Left lung (tissue), 14 donors: ENCODE measurements at places on chromosomes 12 and 14. TPM values are rescaled to one million over a fixed set of nuclear protein-coding genes. Genes with fewer than 3 reads are reported as not detected.

GRCh38 chr14:89798212-89798773 is 156.2 kb downstream of the EFCAB11 start:
- H3K4me1 ChIP-seq, result no peaks in the 10 kb centered on the region
- H3K27ac ChIP-seq, result no peak overlapping the region
- DNase-seq, result no peak
- H3K27me3 ChIP-seq, result no peaks in the 10 kb centered on the region
- no peaks in the 10 kb centered on the region for H3K36me3 ChIP-seq
- no peak overlapping the region for H3K4me3 ChIP-seq

- H3K27ac ChIP-seq, result peak overlapping the region; percentile 99
- no peaks in the 10 kb centered on the region for H3K36me3 ChIP-seq
- peak; percentile 31 for DNase-seq
- no peaks in the 10 kb centered on the region for H3K27me3 ChIP-seq
- peak overlapping the region; percentile 50 for H3K4me3 ChIP-seq
These were observed 9.9 kb upstream of the SLC38A2 start for GRCh38 chr12:46382408-46382963.

MYH6 gene
- total RNA-seq, result 1.5 TPM

OVCH1 gene
- total RNA-seq, result 0.20 TPM

MGST1 gene
- 679 TPM for total RNA-seq

ARHGAP5 gene
- 82.4 TPM for total RNA-seq

SLC25A3 gene
- total RNA-seq, result 402 TPM

GRCh38 chr12:6957151-6957701 is 6.1 kb downstream of the PTPN6 start:
- H3K4me3 ChIP-seq, result no peak overlapping the region
- no peaks in the 10 kb centered on the region for H3K27me3 ChIP-seq
- peak overlapping the region; percentile 93 for H3K27ac ChIP-seq
- peak; percentile 55 for DNase-seq
- peaks cover 89% of the 10 kb centered on the region for H3K4me1 ChIP-seq

CLEC14A gene
- total RNA-seq, result 73.8 TPM

GRCh38 chr14:100108840-100109593 is 43.8 kb downstream of the EVL start:
- no peak overlapping the region for H3K4me3 ChIP-seq
- no peaks in the 10 kb centered on the region for H3K36me3 ChIP-seq
- H3K27me3 ChIP-seq, result no peaks in the 10 kb centered on the region
- H3K27ac ChIP-seq, result no peak overlapping the region
- peak; percentile 29 for DNase-seq

- DNase-seq, result no peak
These were observed 439.3 kb downstream of the DPF3 start for GRCh38 chr14:72454388-72455160.

PPP4R3A gene
- 68.8 TPM for total RNA-seq

DNA sequence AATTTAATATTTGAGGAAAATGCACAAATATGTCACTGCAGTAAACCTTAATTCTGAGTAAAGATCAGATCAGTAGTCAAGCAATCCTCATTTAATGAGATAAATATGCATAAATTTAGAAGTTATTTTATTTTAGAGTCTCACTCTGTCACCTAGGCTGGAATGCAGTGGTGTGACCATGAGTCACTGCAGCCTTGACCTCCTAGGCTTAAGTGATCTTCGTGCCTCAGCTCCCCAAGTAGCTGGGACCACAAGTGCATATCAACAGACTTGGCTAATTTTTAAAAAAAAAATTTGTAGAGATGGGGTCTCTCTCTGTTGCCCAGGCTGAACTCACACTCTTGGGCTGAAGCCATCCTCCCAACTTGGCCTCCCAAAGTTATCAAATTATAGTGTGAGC is 41.3 kb downstream of the LMO3 start:
- H3K4me1 ChIP-seq, result no peaks in the 10 kb centered on the region
- DNase-seq, result no peak
- no peak overlapping the region for H3K4me3 ChIP-seq
- H3K27me3 ChIP-seq, result no peaks in the 10 kb centered on the region
- H3K27ac ChIP-seq, result peak overlapping the region; percentile 17
- H3K36me3 ChIP-seq, result no peaks in the 10 kb centered on the region

- no peaks in the 10 kb centered on the region for H3K36me3 ChIP-seq
- H3K27me3 ChIP-seq, result no peaks in the 10 kb centered on the region
- no peak overlapping the region for H3K27ac ChIP-seq
- H3K4me1 ChIP-seq, result no peaks in the 10 kb centered on the region
- DNase-seq, result no peak
These were observed 38.7 kb downstream of the WIF1 start for GRCh38 chr12:65082406-65082805.

BEGAIN gene
- 1.5 TPM for total RNA-seq

KLRF2 gene
- not detected for total RNA-seq

GRCh38 chr12:107794451-107794850 is 19.9 kb downstream of the ASCL4 start:
- H3K4me3 ChIP-seq, result no peak overlapping the region
- no peak for DNase-seq
- no peaks in the 10 kb centered on the region for H3K4me1 ChIP-seq

GCH1 gene
- 22.8 TPM for total RNA-seq

RBM19 gene
- total RNA-seq, result 31.8 TPM

GRCh38 chr12:63934936-63935335 is 90.4 kb downstream of the SRGAP1 start:
- H3K27me3 ChIP-seq, result no peaks in the 10 kb centered on the region
- no peak overlapping the region for H3K27ac ChIP-seq
- no peak for DNase-seq
- no peaks in the 10 kb centered on the region for H3K36me3 ChIP-seq
- peaks cover 1% of the 10 kb centered on the region for H3K4me1 ChIP-seq
- H3K4me3 ChIP-seq, result no peak overlapping the region

DNA sequence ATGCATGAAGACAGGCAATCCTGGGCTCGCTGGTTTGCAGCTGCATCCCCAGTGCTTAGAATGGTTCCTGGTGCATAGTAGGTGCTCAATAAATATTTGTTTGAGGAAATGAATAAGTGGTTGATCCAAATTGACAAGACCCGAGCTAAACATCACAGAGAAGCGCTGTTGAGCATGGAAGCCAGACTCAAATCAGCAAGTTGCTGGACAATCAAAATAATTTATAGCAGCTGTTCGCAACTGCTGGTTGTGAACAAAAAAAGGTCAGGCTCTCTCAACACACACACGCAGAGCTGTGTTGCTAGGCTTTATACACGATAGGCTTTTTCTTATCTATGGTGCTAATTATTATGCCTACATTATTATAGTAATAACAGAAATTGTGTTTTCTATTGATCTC is 190.2 kb downstream of the TBX5 start:
- DNase-seq, result no peak
- no peak overlapping the region for H3K27ac ChIP-seq
- no peaks in the 10 kb centered on the region for H3K27me3 ChIP-seq
- H3K4me1 ChIP-seq, result no peaks in the 10 kb centered on the region
- H3K4me3 ChIP-seq, result no peak overlapping the region

SMCO3 gene
- 1.1 TPM for total RNA-seq

DNAJC22 gene
- total RNA-seq, result 2.7 TPM

- H3K27ac ChIP-seq, result no peak overlapping the region
- no peak overlapping the region for H3K4me3 ChIP-seq
- no peaks in the 10 kb centered on the region for H3K4me1 ChIP-seq
These were observed 66.7 kb downstream of the CCER1 start for GRCh38 chr12:90888316-90888715.

KRT75 gene
- total RNA-seq, result not detected

DDX55 gene
- total RNA-seq, result 13.9 TPM

DNA sequence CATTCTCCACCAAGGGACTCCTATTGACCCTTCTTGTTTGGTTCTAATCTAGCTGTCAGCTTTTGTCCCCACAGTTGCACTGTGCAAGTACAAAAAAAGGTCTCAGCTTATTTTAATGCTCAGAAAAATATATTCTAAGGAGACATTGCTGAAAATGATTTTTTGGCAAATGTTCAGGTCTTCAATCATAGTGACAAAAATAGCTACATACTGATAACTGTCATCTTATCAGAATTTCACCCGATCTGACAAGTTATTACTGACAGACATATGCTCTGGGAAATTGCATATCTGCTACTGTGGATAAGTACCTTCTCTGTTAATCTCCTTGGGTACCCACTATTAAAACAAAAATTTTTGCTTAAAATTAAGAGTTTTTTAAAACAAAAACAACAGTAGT is 263.6 kb downstream of the FLRT2 start:
- no peak overlapping the region for H3K4me3 ChIP-seq
- no peak overlapping the region for H3K27ac ChIP-seq
- no peaks in the 10 kb centered on the region for H3K4me1 ChIP-seq
- DNase-seq, result no peak
- H3K27me3 ChIP-seq, result no peaks in the 10 kb centered on the region
- H3K36me3 ChIP-seq, result no peaks in the 10 kb centered on the region

- H3K36me3 ChIP-seq, result no peaks in the 10 kb centered on the region
- no peak overlapping the region for H3K4me3 ChIP-seq
- no peak for DNase-seq
These were observed 148.2 kb downstream of the TMEM30B start for GRCh38 chr14:61132894-61133293.

DNA sequence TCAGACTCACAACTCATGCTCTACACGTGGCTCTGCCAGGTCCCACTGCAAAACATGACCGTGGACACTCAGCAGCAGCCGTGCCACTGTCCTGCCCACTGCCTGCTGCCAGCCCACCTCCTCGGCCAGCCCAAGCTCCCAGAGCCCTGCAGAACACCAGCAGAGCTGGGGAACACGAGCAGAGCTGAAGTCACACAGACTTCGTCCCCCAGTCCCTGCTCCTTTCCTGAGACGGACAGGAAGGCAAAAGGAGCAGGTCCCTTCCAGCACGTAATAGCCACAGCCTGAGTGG is 152.1 kb downstream of the DPF3 start:
- H3K4me1 ChIP-seq, result no peaks in the 10 kb centered on the region
- no peak overlapping the region for H3K27ac ChIP-seq
- no peak for DNase-seq
- H3K4me3 ChIP-seq, result no peak overlapping the region
- no peaks in the 10 kb centered on the region for H3K36me3 ChIP-seq

DNA sequence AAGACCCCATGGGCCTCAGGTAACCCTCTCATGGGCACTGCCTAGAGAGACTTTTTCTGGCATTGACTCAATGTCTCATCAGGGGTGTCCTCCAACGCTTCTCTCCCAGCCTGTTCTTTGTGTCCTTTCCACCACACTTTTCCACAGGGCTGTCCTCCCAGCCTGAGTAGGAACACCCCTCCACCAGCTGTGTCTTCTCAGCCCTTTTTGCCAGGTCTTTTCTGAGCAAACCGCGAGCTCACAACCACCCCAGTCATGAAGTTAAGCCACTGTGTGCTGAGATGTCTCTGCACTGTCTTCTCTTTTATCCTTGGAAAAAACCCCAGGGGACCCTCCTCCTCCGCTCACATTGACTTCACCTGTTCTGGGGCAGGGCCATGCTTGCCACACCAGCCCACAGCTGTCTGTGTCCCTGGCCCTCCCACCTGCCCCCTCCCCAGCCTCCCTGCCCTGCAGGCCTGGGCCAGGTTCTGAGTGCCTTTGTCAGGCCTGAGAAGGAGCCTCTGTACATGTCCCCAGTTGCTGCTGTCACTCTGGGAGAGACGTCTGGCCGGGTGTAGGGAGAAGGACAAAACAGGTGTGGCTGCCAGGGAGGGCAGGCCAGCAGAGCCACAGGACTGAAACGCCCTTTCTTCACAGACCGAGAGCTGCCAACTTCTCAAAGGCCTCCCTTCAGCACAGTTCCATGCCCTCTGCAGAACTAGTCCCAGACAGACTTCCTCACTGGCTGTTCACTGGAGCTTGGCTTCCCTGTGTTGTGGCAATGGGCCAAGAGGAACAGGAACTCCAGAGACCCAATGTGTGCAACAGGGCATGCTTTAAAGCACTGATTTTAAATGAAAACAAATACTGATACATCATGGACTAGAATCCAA is 50.5 kb upstream of the PNMA1 start:
- H3K36me3 ChIP-seq, result no peaks in the 10 kb centered on the region
- H3K27ac ChIP-seq, result peak overlapping the region; percentile 86
- H3K4me1 ChIP-seq, result peaks cover 53% of the 10 kb centered on the region
- no peak for DNase-seq

- no peak overlapping the region for H3K27ac ChIP-seq
- H3K4me3 ChIP-seq, result no peak overlapping the region
- H3K27me3 ChIP-seq, result no peaks in the 10 kb centered on the region
- H3K4me1 ChIP-seq, result no peaks in the 10 kb centered on the region
These were observed 38.4 kb downstream of the MLXIP start for GRCh38 chr12:122116707-122117535.

- no peak overlapping the region for H3K27ac ChIP-seq
- no peak for DNase-seq
- H3K4me1 ChIP-seq, result peaks cover 17% of the 10 kb centered on the region
These were observed 76.9 kb upstream of the PSMA6 start for GRCh38 chr14:35215110-35215813.

GRCh38 chr12:104710940-104711689 is 247.0 kb downstream of the SLC41A2 start:
- peak; percentile 73 for DNase-seq
- H3K4me1 ChIP-seq, result peaks cover 24% of the 10 kb centered on the region
- no peak overlapping the region for H3K4me3 ChIP-seq
- H3K36me3 ChIP-seq, result no peaks in the 10 kb centered on the region
- no peaks in the 10 kb centered on the region for H3K27me3 ChIP-seq

PRIMA1 gene
- total RNA-seq, result 0.47 TPM

GRCh38 chr14:22266683-22267082 is 322.3 kb downstream of the DAD1 start:
- H3K4me1 ChIP-seq, result no peaks in the 10 kb centered on the region
- no peak overlapping the region for H3K27ac ChIP-seq
- DNase-seq, result no peak
- H3K4me3 ChIP-seq, result no peak overlapping the region
- H3K27me3 ChIP-seq, result no peaks in the 10 kb centered on the region
- no peaks in the 10 kb centered on the region for H3K36me3 ChIP-seq

- H3K36me3 ChIP-seq, result no peaks in the 10 kb centered on the region
- H3K4me1 ChIP-seq, result peaks cover 65% of the 10 kb centered on the region
- H3K4me3 ChIP-seq, result no peak overlapping the region
- no peak for DNase-seq
These were observed 328.2 kb downstream of the ZFP36L1 start for GRCh38 chr14:68464711-68465110.

DNA sequence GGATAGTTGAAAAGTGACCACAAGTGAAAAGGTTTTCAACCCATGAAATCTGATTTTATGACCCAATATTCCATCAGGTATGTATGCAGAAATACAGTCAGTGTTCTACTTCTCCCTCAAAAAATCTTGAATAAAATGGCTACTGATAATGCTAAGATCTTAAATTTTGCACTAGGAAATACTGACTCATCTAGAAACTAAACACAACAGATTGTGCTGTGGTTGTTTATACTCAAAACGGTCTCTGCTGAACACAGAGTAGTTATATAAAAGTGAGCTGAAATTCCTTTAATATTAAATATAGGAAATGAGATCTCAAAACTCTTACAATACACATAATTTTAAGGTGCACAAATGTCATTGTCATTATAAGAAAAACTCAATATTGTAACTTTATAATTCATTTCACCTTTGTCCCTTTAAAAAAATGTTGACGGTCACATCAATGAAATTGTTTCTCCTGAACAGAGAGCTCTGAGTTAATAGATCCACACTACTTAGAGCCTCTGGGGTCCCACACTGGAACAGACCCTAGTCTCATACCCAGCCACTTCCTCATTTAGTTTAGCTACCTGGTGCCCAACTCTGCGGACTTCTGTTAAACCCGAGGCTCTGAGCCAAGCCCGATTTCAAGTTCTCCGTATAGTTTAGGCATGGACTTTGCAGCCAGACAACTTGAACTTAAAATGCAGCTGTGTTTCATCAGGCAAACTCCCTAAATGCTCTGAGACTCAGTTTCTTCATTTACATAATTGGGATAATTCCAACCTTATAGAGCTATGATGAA is 9.3 kb downstream of the COCH start:
- no peak overlapping the region for H3K27ac ChIP-seq
- no peaks in the 10 kb centered on the region for H3K4me1 ChIP-seq
- H3K36me3 ChIP-seq, result no peaks in the 10 kb centered on the region
- no peak for DNase-seq
- H3K4me3 ChIP-seq, result no peak overlapping the region

KRT4 gene
- 0.47 TPM for total RNA-seq
